Skin of body (tissue), 3 donors: ENCODE measurements at places on chromosomes 1 and 21. TPM values are rescaled to one million over a fixed set of nuclear protein-coding genes. Genes with fewer than 3 reads are reported as not detected.

GRCh38 chr1:36137776-36138175 is 11.5 kb downstream of the TRAPPC3 start:
- no peak for DNase-seq

ZNF683 gene
- total RNA-seq: not detected

OLFM3 gene
- total RNA-seq: 0.10 TPM

FCRL4 gene
- not detected for total RNA-seq

- no peak for DNase-seq
Observed at GRCh38 chr1:228283043-228283371, 75.2 kb downstream of the OBSCN start.

- DNase-seq: peak; percentile 24
Observed at GRCh38 chr1:105591681-105592080, 1464.8 kb upstream of the PRMT6 start.

DNA sequence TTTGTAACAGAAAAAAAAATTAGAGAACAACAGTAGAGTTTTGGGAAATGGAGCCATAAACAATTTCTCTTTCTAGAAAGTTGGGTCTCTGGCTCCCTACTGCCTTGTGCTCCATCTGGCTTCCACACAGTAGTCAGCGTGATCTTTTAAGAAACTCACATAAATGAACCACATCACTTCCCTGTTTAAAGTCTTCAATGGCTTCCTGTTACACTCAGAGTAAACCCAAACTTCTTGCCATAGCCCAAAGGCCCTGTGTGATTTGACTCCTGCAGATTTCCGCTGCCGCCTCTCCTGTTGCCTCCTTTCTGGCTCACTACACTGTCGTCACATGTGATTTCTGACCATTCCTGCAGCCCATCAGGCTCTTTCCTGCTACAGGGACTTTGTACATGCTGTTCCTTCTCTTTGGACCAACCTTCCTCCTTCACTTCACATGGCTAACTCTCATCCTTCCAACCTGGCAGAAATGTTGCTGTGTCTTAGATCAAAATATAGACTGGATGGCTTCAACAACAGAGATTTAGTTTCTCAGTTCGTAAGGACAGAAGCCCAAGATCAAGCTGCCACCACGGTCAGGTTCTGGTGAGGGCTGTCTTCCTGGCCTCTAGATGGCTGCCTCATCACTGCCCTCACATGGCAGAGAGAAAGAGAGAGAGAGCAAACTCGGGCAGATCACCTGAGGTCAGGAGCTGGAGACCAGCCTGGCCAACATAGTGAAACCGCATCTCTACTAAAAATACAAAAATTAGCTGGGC is 34.0 kb downstream of the OPRD1 start:
- DNase-seq: no peak

ZNF593OS gene
- total RNA-seq: not detected

GRCh38 chr1:248862695-248862997 is 3.8 kb upstream of the ZNF692 start:
- DNase-seq: no peak

RBBP5 gene
- 14.0 TPM for total RNA-seq

SELENOF gene
- total RNA-seq: 144 TPM

- no peak for DNase-seq
Observed at GRCh38 chr1:117059334-117059677, 820 bp upstream of the TTF2 start.

DNA sequence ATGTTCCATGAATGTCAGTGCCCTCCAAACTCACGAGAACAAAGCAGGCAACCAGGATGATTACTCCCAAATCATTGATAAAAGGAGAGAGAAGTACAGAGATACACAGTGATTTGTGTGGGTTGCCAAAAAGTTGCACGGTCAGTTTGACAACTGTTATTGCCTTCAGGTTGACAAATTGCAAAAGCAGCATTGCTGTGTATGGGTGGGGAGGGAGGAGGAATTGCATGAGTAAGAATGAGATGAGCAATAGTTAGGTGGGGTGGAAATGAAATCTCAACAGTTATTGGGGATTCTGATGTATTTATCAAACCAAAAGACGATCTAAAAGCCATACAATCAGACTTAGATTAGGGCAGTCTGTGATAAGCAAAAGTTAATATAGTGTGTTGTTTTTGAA is 93.7 kb downstream of the NTMT2 start:
- DNase-seq: no peak

- no peak for DNase-seq
Observed at GRCh38 chr1:63523738-63524137, 413 bp downstream of the EFCAB7 start.

DNA sequence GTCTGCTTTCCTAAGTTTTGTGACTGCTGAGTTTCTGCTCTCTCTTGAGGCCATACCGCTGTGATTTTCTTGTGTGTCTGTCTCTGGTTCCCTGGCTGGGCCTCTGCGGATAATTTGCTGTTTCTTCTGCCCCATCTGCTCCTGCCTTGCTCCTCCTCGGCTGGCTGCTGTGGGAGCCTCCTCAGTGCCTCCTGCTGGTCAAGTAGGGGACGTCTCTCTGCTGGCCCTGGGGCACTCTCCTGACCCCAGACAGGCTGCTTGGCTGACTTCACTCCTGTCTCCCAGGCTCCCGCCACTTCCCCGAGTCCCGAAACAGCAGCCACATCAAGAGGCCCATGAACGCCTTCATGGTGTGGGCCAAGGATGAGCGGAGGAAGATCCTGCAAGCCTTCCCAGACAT is 28.5 kb downstream of the ETNK2 start:
- no peak for DNase-seq

DNA sequence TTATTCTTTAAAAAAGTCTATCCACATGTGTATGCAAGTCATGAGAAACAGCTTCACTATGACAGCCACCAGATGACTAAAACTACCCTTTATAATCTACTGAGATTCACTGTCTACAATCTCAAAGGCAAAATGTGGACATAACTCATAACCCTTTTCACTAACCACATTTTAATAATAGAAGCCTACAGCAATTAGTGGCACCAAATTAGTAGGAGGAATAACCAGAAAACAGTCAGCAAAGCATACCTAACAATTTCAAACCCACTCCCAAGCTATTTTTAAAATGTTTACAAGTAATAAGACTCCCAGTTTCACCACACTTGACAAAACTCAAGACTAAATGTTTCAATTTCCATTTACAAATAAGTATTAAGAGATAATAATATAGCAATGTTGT is 442.9 kb downstream of the PTPRC start:
- peak; percentile 30 for DNase-seq
